ENCODE measurements at places on chromosomes 7 and 10.

- DNase-seq: no peak
Measured at GRCh38 chr10:15147594-15148392, 20.7 kb downstream of the NMT2 start.

DNA sequence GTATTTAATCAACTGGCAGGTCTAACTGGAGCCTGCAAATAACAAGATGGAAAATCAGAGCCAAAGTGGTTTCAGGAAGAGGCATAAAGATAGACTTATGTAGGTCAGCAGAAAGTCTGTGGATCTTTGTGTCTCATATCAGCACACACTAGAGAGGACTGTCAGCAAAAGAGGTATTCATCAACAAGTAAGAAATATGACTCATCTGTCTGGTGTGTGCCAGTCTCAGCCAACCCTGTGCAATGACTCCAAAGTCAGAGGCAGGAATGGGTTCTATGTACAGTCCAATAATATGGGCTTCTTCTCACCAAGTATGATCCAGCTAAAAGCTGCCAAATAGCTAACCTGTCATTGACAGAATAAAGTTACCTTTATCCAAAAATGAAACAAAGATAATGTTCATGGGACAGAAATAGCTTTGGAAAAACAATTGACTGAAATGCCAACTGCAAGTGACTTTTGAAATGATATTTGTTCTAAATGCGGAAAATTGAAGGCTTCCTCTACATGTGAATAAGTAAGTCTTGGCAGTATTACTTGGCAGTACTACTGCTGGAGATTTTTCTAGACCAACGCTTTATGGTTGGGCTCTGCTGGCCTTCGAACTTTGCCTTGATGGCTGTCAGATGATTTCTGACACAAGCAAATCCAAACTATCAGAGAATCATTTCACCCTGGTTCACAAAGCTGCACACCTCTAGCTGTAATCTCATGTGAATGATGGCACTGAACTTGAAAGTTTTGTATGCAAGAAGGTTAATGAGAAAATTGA, 272.3 kb upstream of the SEMA3C start:
- no peak for DNase-seq

- DNase-seq: no peak
Measured at GRCh38 chr10:28548781-28549498, 16.0 kb downstream of the WAC start.

DNA sequence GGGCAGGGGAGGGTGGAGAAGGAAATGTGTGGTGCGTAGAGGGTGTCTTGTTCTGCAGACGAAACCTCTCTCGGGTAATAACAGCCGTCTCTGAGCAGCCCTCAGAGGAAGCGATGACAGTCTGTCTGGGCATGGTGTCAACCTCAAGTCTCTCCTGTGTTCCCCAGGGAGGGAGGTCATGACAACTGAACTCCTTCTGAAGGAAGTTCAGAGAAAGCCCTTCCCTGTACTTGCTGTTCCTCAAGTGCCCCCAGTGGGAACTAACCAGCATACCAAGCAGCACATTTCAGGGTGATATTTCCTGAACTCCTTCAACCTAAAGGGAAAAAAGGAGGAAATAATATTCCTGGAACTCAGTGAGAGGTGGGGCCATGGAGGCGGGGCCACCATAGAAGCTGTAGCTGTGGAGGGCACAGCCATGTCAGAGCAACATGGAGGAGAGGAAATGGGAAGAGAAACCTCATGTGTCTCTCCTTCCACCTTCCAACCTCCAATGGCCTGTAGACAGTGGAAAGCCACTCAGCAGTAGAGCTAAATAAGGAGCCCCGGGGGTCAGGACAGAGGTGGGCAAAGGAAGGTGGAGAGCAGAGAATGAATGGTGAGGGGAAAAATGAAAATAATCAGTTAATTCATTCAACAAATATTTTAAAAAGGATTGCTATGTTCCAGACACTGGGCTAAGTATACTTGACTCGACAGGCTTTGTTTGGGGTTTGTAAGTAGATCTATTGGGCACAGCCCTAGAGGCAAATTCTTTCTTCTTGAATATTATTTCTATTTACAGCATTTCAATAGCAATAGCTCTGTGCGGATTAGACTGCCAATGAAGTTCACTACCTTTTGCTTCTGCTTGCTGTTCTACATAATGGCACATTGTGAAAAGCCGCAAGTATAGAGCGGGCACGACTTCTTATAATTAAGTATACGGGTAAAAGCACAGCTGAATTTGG, 61.0 kb upstream of the AOAH start:
- peak; percentile 49 for DNase-seq

DNA sequence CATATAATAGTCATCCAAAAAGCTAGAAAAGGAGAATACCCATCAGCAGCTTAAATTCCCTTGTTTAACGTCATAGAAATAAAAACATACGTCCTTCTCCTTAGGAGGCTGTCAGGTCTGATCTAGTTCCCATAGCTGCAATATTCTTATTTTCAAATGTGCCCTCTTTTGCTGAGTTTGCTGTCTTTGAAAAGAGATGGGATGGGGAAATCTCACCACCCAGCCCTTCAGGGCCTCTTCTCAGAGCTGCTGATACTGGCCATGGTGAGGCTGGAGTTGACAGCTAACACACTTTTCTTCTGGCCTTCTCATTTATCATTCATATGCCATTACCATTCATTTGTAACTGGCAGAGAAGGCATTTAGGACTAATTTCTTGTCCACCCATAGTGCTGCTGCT, 5.1 kb upstream of the PCGF5 start:
- DNase-seq: no peak

DNA sequence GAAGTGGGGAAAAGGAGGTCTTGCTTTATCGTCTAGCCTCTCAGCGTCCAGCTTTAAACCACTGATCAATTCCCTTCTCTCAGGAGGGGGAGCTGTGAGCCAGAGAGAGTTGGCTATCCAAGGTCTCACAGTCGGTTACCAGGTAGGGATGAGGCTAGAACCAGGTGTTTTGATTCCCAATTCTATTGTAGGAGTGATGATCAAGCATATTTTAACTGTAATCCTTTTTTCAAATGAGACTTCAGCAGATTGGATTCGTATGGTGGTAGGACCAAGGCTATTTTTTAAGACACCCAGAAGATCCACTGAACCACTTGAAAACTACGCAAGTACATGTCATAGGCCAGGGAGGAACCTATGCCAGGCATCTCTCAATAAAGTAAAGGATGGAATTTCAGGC, 8.4 kb downstream of the MINDY4 start:
- no peak for DNase-seq

GRCh38 chr7:34747867-34748727, 90.1 kb downstream of the NPSR1 start:
- DNase-seq: no peak

DNA sequence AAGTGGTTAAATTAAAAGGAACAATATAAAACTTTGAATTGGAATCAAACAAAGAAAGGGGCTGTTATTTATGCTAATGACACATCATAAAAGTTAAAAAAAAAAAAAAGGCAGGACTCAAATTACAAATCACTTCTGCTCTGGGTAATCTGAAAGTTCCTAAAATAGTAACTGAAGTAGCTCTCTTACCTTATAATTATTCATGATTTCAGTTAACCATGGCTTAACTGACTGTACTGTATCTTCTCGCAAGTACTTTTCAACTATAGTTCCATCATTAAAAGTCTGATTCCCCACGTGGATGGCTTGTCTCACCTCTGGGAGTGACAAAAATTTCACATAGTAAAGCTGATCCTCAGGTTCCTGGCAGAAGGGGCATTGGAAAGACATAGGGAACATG, 82.5 kb downstream of the CPVL start:
- DNase-seq: no peak

- no peak for DNase-seq
Measured at GRCh38 chr10:55793024-55793423, 568.0 kb downstream of the ZWINT start.

Measured in stimulated activated CD8-positive, alpha-beta memory T cell treated with anti-CD3 and anti-CD28 coated beads, Interleukin-15, amount 100 ng/mL, for 4 hours (primary cell).